ENCODE measurements at places on chromosomes 12 and 14. TPM values are rescaled to one million over a fixed set of nuclear protein-coding genes. Genes with fewer than 3 reads are reported as not detected.

DNA sequence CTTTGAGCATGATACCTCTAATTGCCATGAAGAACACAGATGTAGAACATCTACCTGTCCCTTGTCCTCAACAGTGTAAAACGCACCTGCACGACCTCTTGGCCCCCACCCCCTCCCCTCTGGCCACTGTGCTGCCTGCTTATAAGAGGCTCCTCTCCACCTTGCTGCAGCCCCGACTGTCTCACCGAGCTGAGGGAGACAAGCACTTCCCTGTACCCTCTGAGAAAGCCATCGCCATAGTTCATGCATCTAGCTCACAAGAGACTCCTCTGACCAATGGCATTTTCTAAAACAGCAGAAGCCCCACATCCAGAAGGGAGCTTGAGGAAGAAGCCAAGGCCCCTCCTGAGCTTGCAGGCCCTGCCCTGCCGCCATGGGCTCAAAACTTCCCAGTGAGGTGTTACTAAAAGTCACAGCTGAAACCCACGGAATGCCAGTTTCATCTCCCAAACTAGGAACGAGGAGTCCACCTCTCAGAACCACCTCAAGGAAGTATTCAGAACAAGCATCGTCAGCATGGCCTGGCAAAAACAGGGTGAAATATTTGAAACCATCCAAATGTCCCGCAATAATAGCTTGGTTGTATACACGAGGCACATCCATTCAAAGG, 21.5 kb upstream of the ANO2 start:
- DNase-seq = no peak

- no peak for DNase-seq
Measured at GRCh38 chr12:8785499-8785898, 36.9 kb upstream of the A2ML1 start.

DNA sequence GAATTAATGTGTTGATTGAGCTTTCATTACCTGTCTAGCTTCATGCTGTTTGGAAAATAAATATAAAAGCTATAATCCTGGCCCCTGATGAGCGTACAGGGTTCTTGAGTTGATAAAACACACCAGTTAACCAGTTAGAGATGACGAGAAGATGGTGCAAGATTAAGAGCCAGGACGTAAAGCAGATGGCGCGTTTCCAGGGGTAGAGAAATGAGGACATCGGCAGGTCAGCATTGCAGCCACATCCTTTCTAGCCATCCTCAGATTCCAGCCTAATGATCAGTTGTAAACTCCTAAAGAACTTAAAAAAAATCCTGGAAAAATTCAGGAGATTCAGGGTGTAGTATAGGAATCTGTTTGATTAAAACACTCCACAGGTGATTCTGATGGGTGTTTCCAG, 203.7 kb downstream of the CACNA1C start:
- no peak for DNase-seq

DNA sequence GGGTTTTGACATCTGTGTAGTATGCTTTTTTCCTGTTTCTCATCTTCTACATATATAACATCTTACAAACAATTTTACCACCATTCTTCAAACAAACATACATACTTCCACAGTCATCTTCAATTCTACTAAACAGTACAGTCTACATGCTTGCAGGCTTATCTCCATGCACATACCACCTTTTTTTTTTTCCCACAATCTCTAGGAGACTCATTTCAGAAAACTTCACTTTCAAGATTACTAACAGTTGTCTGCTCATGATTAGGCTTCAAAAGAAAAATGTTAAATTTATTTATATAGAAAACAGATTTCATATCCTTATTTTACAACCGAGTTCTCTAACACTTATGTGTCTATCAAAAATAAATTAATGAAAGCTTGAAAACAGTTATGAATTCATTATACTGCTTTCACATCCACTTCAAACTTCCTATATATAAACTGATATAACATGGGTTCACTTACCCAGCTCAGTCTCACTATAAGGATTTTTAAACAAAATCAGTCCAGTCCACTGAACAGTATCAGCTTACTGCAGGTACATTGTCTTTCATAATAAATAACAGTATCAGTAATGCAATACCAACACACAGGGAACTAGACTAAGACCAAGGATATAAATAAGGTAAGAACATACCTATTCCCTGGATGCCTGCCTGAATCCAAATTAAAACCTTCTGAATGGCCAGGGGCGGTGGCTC, 42.5 kb downstream of the LRP6 start:
- no peak for DNase-seq

GRCh38 chr12:8852119-8852518, 29.7 kb downstream of the A2ML1 start:
- DNase-seq = no peak

GRCh38 chr12:57237596-57237931, 8.1 kb downstream of the SHMT2 start:
- no peak for DNase-seq

DNA sequence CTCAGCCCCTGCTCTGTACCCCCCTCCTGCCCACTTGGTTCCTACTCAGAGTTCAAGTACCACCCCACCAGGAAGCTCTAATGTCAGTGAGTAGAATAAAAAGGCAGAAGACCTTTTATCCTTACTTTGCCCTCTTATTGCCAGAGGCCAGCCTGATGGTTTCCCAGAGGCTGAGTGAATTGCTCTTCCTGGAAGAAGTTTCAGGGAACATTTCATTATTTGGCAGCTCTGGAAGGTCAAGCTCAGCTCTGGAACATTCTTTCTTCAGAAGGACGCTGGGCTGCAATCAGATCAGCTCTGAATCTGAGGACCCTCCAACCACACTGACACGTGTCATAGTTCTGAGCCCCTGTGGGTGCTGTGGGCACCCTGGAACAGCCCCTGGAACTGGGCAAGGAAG, 188.9 kb downstream of the ETV6 start:
- no peak for DNase-seq

GRCh38 chr12:31120392-31121008, 46.8 kb downstream of the DDX11 start:
- DNase-seq = no peak

DNA sequence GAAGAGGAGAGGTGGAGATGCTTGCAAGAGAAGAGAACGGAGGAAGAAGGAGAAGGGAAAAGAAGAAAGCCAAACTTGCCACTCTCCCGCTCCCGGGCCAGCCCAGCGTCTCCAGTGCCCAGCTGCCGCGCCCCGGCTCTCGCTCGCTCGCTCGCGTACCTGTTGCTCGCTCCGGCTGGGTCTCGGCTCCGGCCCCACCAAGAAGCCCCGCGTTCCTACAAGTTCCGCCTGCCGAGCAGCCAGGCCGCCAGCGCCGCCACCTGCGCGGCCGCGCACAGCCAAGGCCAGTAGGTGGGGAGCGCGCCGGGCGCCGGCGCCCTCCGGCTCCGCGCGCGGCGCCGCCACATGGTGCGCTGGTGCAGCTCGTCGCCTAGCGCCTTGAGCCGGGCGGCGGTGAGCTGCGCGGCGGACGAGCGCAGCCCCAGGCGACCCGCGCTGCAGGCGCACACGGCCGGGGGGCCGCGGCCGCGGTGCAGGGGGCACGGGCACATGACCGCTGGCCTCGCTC, 370 bp downstream of the HRK start:
- no peak for DNase-seq

DNA sequence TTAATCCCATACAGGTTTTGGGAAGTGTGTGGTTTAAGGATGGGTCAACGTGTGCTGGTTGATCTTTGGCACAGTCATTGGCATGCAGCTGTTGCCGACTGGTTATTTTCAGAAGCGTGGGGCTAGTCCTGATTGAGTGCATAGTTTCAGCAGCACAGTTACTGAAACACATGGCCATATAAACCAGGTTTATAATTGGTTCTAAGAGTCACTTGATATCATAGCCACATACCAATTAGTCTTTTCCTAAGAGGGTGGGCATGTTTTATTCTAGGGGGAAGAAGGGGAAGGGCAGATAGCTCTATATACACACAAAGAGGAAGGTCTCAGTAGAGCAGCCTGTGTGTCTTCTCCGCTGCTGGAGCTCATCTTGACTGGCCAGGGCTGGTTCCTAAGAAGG, 11.0 kb upstream of the RPS6KL1 start:
- DNase-seq = no peak

- no peak for DNase-seq
Measured at GRCh38 chr12:13170892-13171490, 25.5 kb upstream of the EMP1 start.

DNA sequence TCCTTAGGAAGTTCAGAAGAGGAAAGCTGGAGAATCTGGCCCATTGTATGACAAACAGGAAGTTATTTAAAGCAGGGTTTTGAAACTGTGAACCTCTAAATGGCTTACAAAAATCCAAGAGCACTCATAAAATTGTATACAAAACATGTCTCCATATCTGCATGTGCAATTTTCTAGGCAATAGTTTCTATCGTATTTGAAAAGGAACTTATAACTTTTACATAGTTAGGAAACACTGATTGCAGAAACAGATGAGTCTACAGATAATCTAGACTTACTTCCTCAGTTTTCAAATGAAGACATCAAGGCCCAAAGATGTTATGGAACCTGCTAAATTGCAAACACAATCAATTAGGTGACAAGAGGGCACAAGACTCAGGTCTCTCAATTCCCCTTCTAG, 53.3 kb upstream of the ETV6 start:
- no peak for DNase-seq

- no peak for DNase-seq
Measured at GRCh38 chr14:53620317-53620716, 336.3 kb downstream of the BMP4 start.

- no peak for DNase-seq
Measured at GRCh38 chr12:106136263-106136662, 2.5 kb downstream of the NUAK1 start.

RAB3IP gene
- 79.5 TPM for polyA plus RNA-seq

CELA1 gene
- polyA plus RNA-seq = not detected

DBX2 gene
- polyA plus RNA-seq = 0.08 TPM

AMN gene
- polyA plus RNA-seq = 17.7 TPM

RGS6 gene
- polyA plus RNA-seq = 1.4 TPM

ARMH4 gene
- 92.1 TPM for polyA plus RNA-seq

CCDC175 gene
- polyA plus RNA-seq = 0.21 TPM

RNF212B gene
- polyA plus RNA-seq = 1.6 TPM

PPP1R1A gene
- 58.2 TPM for polyA plus RNA-seq

Measured in right renal cortex interstitium (tissue), 3 donors.